C1 segment of cervical spinal cord (tissue), 14 donors: ENCODE measurements at places on chromosomes 7 and 10.

GRCh38 chr7:127252778-127253280 lies at the start of gene GRM8:
GRM8 (minus strand) TSS chr7:127252941.
- no peak for DNase-seq

- no peak for DNase-seq
These were observed 608 bp downstream of the HHEX start for GRCh38 chr10:92690211-92690914.

- DNase-seq = peak; percentile 8
These were observed 132.6 kb upstream of the PODXL start for GRCh38 chr7:131688738-131689661.

GRCh38 chr7:36439624-36440023 lies 50.0 kb downstream of the ANLN start:
- DNase-seq = no peak

DNA sequence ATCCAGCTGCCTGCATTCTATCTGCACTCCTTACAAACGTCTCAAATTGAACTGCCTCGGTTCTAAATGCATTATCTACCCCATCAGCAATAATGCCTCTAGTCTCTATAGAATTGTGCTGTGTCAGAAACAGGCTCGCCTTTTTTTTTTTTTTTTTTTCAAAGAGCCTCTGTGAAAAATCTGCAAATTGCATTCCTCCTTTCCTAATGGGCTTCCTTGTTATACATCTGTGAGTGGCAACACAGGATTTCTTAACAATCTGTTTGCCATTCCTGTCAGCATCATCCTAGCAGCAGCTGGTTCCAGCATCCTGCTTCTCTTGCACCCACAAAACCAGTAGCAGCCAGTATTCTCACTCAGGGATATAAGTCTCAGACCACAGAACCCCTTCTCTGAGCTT lies 413.5 kb upstream of the SEMA3D start:
- no peak for DNase-seq

GRCh38 chr7:1046722-1047679 lies 2.7 kb downstream of the GPR146 start:
- no peak for DNase-seq

DNA sequence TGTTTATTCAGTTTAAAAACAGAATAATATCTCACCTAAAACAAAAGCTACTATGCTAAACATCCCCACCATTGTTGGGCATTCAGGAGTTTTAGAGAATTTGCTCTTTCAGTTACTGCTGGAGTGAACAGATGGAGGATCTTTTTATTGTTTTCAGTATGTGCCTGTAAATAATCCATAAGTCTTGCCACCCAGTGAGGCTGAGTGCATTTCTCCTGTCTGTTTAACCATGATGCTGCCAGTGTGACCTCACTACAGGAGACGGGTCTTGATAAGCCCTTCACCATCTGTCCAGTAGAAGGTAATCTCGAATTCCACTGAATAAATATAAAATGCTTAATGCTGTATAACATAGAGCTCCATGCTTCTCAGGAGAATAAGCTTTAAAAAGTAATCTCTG lies 430.9 kb downstream of the POM121L12 start:
- no peak for DNase-seq

GRCh38 chr10:80528185-80528700 lies 9.5 kb upstream of the SH2D4B start:
- no peak for DNase-seq

DNA sequence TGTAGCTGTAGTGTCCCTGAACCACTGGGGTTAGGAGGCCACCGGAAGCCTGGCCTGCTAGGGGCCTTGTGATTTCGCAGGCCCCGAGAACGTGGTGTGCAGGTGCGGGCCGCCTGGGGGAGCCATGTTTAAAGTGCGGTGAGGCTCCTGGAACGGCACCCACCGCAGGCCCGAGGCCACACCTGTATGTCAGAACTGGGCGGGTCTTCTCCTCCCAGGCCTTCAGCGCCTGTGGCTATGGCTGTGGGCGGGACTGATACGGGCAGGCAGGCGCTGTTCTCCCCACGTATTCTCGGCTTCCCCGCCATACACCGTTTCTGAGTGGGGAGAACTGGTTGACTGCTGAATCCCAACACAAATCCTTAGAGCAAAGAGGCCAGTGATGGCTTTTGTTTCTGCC lies 74.8 kb downstream of the DNAJB6 start:
- no peak for DNase-seq

DNA sequence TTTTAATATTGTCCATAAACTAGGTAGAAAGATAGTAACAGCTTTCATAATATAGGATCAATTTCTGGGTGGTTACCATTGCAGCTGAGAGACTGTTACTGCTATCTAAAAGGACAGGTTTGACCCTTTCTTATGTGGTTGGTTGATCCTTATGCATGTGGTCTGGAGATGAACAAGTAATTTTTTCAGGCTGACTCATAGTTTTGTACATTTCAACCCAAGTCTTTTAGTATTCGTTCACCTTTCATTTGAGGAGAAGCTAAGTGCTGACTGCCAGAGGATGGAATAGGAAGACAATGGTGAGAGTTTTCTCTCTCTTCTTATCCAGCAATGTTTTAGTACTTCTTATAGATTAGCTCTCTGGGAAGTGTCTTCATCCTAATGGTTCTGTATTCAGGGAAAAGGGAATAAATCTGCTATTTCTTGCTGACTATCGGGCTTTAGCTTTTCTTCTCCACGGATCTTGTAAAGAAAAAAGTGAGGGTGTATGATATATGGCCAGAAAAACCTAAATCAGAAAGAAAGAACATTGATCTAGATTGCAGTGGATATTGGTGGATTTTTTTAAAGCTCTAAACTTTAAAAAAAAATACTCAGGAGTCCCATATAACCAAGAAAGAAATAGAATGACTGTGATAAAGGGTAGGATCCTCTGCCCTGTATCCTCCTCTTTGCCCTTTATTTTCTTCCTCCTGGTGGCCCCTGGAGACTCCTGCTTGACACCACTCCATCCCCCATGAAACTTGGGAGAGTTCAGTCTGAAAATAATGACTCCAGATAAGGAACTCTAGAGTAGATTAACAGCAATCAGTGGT lies 88.0 kb downstream of the CPED1 start:
- DNase-seq = no peak

DNA sequence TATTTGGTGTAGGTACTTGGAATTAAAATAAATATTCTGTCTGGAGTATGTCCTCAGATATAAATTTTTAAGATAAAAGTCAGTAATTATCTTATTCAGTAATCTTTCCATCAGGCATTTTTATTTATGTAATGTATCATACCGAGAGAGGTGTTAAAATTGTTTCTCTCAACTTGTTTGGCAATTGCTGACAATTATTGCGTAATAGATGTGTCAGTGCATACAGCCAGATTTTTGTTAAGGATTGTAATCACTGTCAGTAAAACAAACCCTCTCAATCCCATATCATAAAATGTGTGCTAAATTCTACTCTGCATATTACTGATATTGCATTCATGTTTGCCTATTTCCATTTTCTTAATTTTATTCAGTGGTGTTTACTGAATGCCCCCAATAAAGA lies 69.2 kb downstream of the CNTNAP2 start:
- DNase-seq = no peak

- no peak for DNase-seq
These were observed 7.3 kb downstream of the DPYSL4 start for GRCh38 chr10:132193907-132194552.

DNA sequence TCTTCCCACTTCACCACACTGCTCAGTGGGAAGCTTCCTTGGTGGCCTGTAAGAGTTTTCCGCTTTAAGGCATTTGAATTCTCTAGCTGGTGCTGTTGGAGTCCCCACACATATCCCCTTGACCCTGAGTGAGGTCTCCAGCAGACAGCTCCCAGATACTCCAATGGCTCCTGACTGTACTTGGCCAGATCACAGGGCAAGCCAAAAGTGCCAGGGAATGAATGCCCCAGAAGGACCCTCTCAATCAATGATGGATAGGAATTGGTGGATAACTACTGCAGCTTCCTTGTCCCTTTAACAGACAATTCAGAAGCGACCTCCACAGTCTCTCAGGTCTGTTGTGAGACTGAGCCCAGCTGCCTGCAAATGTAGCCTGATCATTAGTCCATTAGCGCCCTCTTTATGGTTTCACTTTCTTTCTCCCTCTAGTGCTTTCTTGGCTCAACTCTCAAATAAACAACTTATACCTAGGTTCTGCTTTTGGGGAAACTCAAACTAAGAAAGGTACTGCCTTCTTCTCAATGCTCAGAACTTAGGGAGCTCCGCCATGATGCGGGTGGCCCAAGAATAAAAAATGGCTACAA lies 283.0 kb downstream of the TCF7L2 start:
- DNase-seq = no peak

- DNase-seq = no peak
These were observed 57.1 kb downstream of the AOC1 start for GRCh38 chr7:150909200-150909995.

GRCh38 chr7:46786221-46786954 lies 795.5 kb downstream of the TNS3 start:
- DNase-seq = no peak

- DNase-seq = no peak
These were observed 1346.3 kb downstream of the REEP3 start for GRCh38 chr10:64867501-64867962.

DNA sequence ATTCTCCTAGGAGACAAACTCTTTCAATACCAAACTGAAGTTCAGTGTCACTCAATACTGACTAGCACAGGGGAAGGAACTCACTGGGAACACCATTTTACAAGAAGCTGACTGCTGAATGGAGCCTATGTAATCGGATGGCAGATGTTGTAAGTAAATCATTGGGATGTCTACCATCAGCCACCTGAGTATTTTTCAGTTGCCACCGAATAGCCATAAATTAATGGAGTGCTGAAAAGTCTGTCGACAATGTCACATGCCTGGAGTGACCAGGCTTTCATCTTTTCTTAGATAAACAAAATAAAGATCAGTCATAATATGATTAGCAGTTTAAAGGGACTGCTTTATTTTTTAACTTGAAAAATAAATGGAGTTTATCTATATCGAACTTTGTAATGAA lies 145.9 kb upstream of the SEMA3E start:
- no peak for DNase-seq

DNA sequence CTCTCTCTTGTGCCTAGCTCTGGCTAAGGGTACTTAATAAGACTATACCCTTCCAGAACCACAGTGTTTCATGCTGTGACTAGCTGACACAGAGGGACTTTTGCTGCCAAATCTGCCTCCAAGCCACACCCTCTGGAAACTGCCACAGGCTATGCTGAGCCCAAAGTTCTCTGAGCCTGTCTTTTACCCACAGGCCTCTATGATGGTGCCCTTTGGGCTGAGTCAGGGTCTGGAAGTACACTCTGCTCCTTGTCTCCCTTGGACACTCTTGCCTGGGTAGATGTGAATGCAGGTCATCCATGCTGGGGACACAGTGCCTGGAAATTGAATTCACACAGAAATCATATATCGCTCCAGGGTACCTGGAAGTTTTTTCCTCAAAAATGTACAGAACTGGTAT lies 22.6 kb downstream of the DYDC1 start:
- no peak for DNase-seq

- no peak for DNase-seq
These were observed 186.1 kb upstream of the ZWINT start for GRCh38 chr10:56547163-56547562.

DNA sequence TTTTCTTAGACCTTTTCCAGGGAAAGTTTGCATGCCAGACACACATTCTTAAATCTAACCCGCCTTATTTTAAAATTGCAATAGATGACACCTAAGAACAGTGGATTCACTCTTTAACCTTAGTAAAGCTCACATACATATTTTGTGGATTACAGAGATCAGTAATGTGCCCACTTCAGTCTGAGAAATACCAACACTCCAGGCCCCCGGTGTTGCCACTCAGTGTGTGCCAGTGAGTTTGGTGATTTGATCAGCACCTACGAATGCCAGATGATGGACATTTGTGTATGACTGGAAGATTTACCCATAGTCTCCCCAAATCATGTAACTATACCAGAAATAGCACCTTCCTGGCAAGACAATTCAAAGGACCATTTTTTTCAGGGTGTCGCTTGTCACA lies 2.6 kb downstream of the LRRN3 start:
- no peak for DNase-seq

DNA sequence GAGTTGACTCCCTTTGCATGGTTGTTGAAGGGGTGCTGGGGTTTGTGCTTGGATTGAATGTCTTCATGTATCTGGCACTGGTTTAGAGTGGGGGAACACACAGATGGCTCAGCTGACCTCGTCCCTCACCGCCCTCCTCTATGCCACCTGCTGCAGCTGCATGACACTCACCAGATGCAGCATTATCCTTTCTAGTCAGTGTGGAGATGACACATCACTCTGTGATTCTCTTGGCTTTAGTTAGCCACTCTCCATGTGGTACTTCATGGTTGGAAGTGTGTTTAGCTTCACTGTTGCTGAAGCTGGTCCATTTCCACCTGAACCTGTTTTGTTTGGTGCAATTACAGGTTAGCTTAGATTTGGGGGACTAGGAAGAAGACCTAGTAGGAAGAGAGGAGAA lies 56.3 kb upstream of the BMPER start:
- no peak for DNase-seq

- DNase-seq = no peak
These were observed 121.5 kb downstream of the ITIH5 start for GRCh38 chr10:7545261-7545660.

- no peak for DNase-seq
These were observed 57.0 kb downstream of the LRRN3 start for GRCh38 chr7:111147708-111148533.

- DNase-seq = no peak
These were observed 47.3 kb downstream of the CREB3L2 start for GRCh38 chr7:137954614-137955013.

DNA sequence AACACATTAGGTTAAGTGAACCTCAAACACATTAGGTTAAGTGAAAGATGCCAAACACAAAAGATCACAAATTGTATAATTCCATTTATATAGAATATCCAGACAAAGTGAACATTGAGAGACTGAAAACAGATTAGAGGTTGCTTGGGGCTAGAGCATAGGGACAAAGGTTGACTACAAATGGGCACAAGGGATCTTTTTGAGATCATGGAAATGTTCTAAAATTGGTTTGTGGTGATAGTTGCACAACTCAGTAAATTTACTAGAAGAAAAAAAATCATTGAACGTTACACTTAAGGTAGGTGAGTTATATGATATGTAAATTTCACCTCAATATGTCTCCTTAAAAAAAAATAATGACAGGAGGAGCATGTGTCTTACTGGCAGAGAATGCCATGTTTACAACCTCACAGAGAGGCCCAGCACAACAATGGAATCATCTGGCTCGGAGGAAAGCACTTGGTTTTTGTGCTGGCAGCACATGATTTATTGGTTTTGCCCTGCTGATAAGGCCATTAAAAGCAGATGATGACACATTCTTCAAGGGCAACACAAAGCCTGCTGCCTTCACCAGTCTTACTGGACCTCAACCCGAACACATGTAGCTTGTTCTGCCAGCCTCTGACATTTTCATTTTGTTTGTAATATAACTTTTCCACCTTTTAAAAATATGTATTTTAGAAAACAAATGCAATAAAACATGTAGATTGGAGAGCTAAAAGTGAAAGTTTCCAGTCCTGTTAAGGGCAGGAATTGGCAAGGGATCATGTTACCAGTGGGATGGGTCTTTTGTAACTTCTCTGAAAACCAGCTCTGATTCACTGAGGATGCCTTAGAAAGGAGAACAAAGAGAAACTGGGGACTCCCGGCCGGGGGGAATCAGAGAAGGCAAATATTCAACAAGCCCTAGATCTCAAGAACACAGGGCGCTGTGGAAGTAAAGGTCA lies 11.9 kb upstream of the LMOD2 start:
- no peak for DNase-seq

GRCh38 chr7:35695987-35696386 lies 1.1 kb upstream of the HERPUD2 start:
- DNase-seq = no peak
